ENCODE measurements at places on chromosomes 3 and 15.

DNA sequence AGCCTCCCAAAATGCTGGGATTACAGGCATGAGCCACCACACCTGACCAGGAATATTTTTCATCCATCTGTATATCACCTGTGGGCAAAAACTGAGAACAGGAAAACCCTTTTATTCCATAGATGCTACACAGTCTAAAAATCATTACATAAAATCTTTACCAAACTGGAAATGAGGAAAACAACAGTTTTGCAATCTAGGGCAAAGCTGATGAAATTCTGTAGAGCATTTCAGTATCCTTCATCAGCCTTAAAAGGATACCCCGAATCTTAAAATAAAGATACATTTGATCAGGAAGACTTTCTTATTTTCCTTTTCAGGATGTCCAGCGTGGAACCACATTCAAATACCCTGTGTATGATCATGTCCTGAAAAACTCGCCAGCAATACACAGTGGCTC, 7.1 kb downstream of the SIAH2 start:
- DNase-seq, result no peak

DNA sequence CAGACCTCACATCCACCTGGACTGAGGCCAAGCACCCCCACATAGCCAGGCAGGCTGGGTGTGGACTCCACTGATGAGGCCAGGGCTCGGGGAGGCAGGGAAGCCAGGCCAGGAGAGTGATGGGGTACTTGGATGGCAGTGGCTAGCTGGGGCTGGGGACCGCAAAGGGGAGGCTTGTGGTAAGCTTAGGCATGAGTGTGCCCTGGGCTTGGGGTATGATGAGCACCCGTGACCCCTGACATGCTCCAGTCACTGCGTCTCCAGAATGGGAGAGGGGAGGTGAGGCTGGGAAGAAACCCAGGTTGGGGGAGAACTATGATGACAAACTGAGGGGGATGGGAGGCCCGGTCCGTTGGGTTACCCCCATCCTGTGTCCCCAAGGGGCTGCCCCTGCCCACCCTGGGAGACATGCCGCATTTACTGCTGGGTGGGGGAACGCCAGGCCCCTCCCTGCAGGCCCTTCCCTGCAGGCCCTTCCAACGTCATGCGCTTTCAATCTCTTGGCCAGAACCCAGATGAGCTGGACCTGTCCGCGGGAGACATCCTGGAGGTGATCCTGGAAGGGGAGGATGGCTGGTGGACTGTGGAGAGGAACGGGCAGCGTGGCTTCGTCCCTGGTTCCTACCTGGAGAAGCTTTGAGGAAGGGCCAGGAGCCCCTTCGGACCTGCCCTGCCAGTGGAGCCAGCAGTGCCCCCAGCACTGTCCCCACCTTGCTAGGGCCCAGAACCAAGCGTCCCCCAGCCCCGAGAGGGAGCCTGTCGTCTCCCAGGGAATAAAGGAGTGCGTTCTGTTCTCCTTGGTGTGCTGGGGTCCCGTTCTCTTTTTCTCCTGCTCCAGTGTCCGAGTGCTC, 34.1 kb downstream of the TSPAN3 start:
- peak; percentile 38 for DNase-seq

DNA sequence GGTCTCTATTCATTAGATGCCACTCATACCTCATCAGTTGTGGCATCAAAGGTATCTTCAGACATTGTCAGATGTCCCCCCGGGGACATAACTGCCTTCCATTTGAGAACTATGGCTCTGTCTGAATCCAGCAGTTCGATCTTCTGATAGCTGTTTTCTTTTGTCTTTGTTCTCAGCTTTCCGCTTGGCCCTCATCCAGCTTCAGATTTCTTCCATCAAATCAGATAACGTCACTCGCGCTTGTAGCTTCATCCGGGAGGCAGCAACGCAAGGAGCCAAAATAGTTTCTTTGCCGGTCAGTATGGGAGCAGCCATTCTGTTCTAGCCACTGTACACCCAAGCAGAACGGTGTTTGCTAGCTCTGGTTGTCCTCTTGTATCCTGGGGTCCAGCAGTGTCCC, 4.4 kb downstream of the NIT2 start:
- DNase-seq, result no peak

GRCh38 chr3:59318881-59319280, 269.1 kb upstream of the CFAP20DC start:
- DNase-seq, result no peak

DNA sequence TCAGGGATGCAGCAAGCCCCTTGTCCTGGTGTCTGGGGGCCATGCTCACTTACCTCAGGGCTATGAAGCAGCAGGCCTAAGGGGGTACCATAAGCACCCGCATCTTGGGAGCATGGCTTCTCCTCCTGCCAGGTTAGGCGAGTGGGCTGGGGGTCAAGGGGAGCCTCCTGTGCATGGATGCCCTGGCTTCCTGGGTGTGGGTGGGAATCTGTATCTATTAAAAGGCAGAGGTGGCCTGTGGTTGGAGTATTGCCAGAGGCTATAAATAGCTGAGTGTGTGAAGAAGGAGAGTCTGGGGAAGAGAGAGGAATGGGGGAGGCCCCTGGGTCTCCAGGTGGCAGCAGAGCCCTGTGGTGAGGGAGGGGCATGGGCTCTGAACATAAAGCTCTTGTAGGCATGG, 19.5 kb downstream of the ACVR2B start:
- no peak for DNase-seq

- no peak for DNase-seq
Measured at GRCh38 chr15:99562238-99562637, 3.5 kb upstream of the MEF2A start.

- DNase-seq, result no peak
Measured at GRCh38 chr3:48852151-48852550, 4.5 kb upstream of the PRKAR2A start.

DNA sequence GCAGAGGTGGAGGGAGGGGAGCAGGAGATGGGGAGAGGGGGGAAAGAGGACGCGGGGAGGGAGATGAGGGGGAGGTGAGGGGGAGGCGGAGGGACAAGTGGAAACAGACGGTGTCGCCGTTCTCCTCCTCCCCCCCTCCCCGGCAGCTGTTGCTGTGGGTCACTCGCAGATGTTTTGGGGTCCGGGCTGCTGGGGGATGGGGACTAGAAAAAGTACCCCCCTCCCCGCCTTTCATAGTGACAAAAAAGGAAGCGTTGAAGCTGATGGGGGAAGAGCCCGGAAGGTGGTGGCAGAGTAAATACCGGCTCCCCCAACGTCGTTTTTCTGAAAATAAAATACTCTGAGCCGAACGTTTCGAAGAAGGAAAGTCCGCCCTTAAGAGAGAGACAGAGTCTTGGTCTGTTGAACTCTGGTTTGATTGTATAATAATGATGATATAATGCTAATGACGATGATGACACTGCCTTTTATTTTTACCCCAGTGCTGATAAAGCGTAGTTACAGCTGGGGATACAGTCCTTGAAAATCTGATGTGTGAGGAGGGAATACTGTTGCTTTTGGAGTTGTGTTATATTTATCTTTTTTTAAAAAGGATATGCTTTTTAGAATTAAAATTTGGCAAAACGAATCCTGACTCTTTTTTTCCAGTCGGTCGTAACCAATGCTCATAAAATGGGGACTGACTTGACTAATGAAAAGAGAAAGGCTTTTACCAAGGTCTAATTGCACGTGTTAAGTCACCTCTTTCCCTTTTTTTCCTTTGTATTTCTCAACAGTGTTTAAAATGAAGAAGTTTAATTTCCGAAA, 993 bp downstream of the STXBP5L start:
- no peak for DNase-seq

All from endodermal cell (in vitro differentiated cells).